ENCODE measurements at places on chromosomes 11 and 22. TPM values are rescaled to one million over a fixed set of nuclear protein-coding genes. Genes with fewer than 3 reads are reported as not detected.

DNA sequence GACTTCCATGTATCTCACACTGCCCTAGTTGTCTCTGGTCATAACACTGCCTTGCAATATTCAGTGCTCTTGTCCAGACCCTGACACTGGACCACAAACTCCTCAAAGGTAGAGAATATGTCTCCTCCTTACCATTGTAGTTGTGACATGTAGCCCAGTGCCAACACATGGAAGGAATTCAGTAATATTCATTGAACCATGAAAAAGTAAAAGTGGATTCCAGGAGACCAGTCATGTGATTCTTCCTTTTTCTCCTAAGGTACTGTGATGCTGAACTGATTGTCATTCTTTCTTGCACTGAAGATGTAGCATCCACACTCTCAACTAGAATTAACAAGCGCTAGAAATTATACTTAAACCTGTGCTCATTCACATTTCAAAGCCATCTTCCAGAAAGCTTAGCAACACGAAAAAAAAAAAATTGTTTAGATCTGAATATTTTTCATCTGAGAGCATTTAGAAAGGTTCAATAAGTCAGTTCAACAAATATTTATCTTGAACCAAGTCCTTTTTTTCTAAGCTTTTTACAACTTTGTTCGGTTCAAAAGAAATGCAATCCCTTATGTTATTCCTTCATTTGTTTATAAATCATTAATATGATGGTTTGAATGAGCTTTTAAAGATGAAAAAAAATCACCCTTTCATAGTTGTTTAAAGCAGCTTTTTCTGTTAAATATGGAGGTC is 224.7 kb upstream of the BLID start:
- DNase-seq = no peak

DNA sequence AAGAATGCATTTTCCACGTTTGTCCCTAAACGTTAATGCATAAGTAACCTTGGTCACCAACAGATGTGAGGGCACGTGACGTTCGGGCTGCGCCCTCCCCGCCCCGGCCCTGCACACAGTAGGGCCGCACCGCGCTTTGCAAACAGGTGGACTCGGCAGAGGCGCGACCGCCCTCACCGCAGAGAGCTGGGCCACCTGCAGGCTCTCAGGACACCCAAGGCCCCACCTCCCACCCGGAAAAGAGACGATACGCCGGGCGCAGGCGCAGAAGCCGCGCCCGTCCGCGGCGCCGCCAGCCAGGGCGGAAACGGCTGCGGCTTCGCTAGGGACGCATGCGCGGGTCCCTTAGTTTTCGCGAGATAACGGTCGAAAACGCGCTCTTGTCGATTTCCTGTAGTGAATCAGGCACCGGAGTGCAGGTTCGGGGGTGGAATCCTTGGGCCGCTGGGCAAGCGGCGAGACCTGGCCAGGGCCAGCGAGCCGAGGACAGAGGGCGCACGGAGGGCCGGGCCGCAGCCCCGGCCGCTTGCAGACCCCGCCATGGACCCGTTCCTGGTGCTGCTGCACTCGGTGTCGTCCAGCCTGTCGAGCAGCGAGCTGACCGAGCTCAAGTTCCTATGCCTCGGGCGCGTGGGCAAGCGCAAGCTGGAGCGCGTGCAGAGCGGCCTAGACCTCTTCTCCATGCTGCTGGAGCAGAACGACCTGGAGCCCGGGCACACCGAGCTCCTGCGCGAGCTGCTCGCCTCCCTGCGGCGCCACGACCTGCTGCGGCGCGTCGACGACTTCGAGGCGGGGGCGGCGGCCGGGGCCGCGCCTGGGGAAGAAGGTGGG is at the start of gene FADD:
TSS of gene FADD (plus strand) at position 377 of the 831 bp plus-strand sequence. CDS start at position 541, 164 bp downstream.
- peak; percentile 96 for DNase-seq

GRCh38 chr22:35523167-35523947 is 17.3 kb upstream of the RASD2 start:
- no peak for DNase-seq

- peak; percentile 76 for DNase-seq
Observed at GRCh38 chr11:16843294-16843693, 104.8 kb downstream of the C11orf58 start.

DNA sequence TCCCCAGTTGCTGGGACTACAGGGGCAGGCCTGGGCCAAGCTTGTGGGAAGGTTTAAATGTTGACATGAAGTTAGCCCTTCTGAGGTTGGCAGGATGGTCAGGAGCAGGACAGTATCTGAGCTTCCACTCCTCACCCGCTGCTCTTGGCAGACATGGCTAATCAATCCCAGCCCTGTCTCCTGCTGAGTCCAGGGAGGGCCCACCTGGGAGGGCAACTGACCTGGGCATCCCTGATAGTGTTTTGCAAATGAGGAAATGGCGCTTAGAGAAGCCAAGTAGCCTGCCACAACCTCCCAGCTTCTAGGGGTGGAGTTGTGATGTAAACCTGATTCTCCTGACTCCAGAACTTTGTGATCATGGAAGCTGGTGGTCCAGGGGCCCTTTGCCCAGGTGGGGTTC is 16.7 kb downstream of the FLRT1 start:
- no peak for DNase-seq

GRCh38 chr22:42973536-42973881 is 41.4 kb downstream of the PACSIN2 start:
- no peak for DNase-seq

DNA sequence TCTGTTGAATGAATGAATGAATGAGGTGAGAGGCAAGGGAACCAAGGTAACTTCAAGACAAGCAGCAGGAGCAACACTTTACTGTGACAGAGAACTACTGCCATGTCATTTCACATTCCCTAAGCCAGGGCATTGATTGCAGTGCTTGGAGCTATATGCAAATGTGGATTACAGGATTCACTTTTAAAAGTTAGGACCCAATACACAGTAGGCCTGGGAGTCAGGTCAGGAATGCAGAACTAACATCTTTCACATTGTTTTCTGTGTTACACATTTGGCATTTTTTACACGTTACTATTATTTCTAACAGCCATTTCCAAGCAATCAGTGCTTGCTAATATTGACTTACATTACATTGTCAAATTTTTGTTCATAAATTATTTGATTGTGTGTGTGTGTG is 26.2 kb upstream of the ME3 start:
- DNase-seq = no peak

DNA sequence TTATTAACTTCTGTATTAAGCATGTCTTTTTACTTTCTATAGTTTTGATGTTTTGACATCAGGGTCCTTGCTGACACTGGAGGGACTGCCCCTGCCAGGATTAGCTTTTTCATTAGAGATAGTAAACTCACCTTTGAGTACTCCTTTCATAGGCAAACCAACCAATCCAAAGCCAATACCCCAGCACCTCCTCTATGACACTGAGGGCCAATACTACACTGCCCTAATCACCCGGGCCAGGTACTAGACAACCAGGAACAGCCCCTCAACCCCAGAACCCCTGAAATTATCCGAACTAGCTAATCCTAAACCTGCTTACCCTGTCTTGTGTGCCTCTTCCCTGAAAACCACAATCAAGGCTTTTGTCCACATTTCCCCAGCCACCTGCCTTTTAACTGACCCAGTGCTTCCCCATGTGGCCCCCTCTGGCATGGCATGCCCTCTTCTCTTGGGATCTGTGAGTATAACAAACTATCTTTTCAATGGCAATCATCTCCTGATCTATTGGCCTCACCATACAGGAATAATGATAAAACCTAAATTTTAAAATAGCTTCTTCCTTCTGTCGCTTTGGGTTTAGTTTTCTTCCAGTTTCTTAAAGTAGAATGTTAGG is 31.2 kb downstream of the RAB6A start:
- peak; percentile 49 for DNase-seq

DNA sequence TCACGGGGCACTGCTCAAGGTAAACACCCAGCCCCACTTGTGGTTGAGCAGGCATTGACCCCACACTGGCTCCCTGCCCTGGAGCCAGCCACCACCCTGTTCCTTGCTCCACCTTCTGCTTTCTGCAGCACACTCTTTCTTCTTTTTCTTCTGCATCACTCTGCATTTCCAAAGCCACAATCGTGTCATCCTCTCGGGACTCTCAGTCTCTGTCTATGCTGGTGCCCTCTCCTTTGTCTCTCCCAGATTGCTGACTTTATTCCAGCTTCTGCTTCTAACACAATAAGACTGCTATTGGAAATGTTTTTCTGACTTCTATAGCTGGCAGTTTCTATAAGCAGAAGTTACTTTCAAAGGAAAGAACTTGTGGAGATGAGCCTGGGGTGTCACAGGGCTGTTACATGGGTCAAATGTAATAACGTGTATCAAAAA is 14.4 kb downstream of the GRAP2 start:
- no peak for DNase-seq

GRCh38 chr11:35036639-35037038 is 102.3 kb upstream of the CD44 start:
- DNase-seq = peak; percentile 70

GRCh38 chr11:47478651-47479329 is 29.9 kb upstream of the RAPSN start:
- DNase-seq = no peak

GRCh38 chr11:104422324-104422944 is 258.5 kb upstream of the PDGFD start:
- DNase-seq = no peak

DNA sequence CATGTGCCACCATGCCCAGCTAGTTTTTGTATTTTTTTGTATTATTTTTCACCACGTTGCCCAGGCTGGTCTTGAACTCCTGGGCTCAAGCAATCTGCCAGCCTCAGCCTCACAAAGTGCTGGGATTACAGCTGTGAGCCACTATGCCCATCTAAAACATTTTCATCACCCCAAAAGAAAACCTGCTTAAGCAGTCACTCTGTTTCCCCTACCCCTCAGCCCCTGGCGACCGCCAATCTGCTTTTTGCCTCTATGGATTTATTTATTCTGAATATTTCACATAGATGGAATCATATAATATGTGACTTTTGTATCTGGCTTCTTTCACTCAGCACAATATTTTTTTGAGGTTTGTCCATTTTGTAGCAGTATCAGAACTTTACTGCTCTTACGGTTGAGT is 18.6 kb upstream of the P2RY2 start:
- no peak for DNase-seq

GRCh38 chr22:17633217-17633997 is 4.9 kb upstream of the ATP6V1E1 start:
- DNase-seq = peak; percentile 82

RCOR2 gene
- polyA plus RNA-seq = 2.8 TPM

MFNG gene
- polyA plus RNA-seq = 0.20 TPM

ALDH3B1 gene
- polyA plus RNA-seq = 0.43 TPM

CD248 gene
- polyA plus RNA-seq = not detected

C22orf23 gene
- polyA plus RNA-seq = 0.82 TPM
